ENCODE measurements at places on chromosomes 12 and 14. TPM values are rescaled to one million over a fixed set of nuclear protein-coding genes. Genes with fewer than 3 reads are reported as not detected.

- H3K27ac ChIP-seq = no peak overlapping the region
- no peaks in the 10 kb centered on the region for H3K36me3 ChIP-seq
- no peaks in the 10 kb centered on the region for H3K27me3 ChIP-seq
- no peaks in the 10 kb centered on the region for H3K4me1 ChIP-seq
- H3K4me3 ChIP-seq = no peak overlapping the region
These were observed 120.8 kb upstream of the PLXNC1 start for GRCh38 chr12:94027561-94027960.

GRCh38 chr12:67988601-67989021 lies 636 bp upstream of the IFNG-AS1 start:
- H3K4me1 ChIP-seq = no peaks in the 10 kb centered on the region
- no peaks in the 10 kb centered on the region for H3K36me3 ChIP-seq
- H3K27ac ChIP-seq = no peak overlapping the region
- no peak for DNase-seq
- no peak overlapping the region for H3K4me3 ChIP-seq
- H3K27me3 ChIP-seq = no peaks in the 10 kb centered on the region

The CISTR gene
- not detected for total RNA-seq

GRCh38 chr12:28443337-28443736 lies 253.1 kb downstream of the CCDC91 start:
- H3K4me3 ChIP-seq = no peak overlapping the region
- no peaks in the 10 kb centered on the region for H3K27me3 ChIP-seq
- DNase-seq = no peak
- H3K4me1 ChIP-seq = no peaks in the 10 kb centered on the region
- no peaks in the 10 kb centered on the region for H3K36me3 ChIP-seq

- H3K4me1 ChIP-seq = no peaks in the 10 kb centered on the region
- H3K27me3 ChIP-seq = no peaks in the 10 kb centered on the region
- DNase-seq = no peak
These were observed 465.8 kb downstream of the CCER1 start for GRCh38 chr12:90489141-90489540.

- H3K4me3 ChIP-seq = no peak overlapping the region
- peaks cover 5% of the 10 kb centered on the region for H3K27me3 ChIP-seq
- H3K36me3 ChIP-seq = no peaks in the 10 kb centered on the region
- H3K4me1 ChIP-seq = peaks cover 5% of the 10 kb centered on the region
These were observed 11.5 kb upstream of the CHD4 start for GRCh38 chr12:6618483-6619225.

DNA sequence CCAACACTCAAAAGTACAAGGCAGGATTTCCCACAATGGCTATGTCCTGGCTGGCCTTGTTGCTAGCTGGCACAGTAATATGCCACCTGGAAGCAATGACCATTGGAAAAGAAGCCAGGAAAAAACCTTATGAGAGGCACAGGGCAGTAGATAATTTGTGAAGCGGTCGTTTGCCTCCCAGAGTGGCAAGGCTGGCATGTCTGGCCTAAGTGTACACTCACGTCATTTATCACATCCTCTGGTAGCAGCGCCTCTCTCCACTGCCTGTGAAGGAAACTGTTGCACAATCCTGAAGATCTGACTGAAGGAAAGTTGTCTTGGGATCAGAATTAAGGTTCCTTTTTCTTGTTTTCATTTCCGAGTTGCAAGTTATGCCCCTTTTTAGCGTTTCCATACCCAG lies 408.5 kb downstream of the ZFP36L1 start:
- peak; percentile 44 for DNase-seq
- H3K27ac ChIP-seq = peak overlapping the region; percentile 81

- H3K27ac ChIP-seq = peak overlapping the region; percentile 94
- H3K27me3 ChIP-seq = no peaks in the 10 kb centered on the region
- DNase-seq = no peak
- no peaks in the 10 kb centered on the region for H3K36me3 ChIP-seq
- peak overlapping the region; percentile 81 for H3K4me3 ChIP-seq
These were observed 171 bp downstream of the RAPGEF3 start for GRCh38 chr12:47758584-47758833.

DNA sequence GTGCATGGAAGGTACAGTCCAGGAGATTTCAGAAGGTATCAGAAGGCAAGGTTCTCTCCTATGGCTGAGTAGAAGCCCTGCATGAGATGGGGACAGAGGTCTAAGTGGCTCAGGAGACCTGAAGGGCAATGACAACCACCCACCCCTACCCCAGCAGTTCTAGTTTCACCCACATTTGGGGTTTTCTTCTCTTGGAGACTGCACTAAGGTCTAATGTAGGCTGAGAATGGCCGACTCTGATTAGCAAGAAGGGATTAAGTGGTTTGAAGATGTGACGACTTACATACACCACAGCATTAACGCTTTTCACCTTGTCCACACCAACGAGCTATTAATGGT lies 71.7 kb upstream of the SOX5 start:
- H3K27me3 ChIP-seq = no peaks in the 10 kb centered on the region
- no peak for DNase-seq
- peaks cover 2% of the 10 kb centered on the region for H3K4me1 ChIP-seq

DNA sequence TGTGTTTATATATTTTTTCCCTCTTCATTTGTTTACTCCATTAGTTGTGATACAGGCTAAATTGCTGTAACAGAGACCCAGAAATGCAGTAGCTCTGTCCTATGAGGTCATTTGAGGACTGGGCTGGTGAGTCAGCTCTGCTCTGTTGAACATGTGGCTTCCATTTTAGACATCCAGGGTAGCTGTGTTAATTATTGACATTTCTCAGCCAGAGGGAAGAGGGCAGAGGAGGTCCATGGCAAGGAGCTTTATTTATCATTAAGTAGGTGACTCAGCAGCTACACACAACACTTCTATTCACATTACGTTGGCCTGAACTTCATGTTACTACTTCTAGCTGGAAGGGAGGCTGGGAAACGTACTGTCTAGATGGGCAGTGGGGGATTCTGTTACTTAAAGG lies 85.4 kb downstream of the PTCSC3 start:
- no peaks in the 10 kb centered on the region for H3K4me1 ChIP-seq
- H3K27me3 ChIP-seq = no peaks in the 10 kb centered on the region
- H3K27ac ChIP-seq = no peak overlapping the region
- H3K4me3 ChIP-seq = no peak overlapping the region
- no peak for DNase-seq
- H3K36me3 ChIP-seq = no peaks in the 10 kb centered on the region

DNA sequence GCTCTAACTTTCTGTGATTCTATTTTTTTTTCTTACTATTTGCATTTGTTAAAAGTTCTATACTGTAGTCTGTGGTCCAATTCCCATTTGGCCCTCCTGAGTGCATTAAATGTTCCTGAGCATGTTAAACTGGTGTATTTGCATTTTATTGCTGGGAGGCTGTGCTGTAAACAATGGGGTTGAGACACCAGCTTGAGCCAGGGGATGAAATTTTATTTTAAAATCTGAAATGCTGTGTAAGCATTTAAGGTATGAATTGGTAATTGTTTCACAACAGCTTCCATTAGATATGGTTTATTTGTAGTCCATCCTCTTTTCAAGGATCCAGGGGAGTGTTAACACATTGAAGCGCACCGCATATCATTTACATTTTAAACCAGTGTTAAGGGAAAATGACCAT lies 89.9 kb upstream of the RFX4 start:
- H3K4me1 ChIP-seq = no peaks in the 10 kb centered on the region
- no peaks in the 10 kb centered on the region for H3K27me3 ChIP-seq
- H3K27ac ChIP-seq = no peak overlapping the region
- H3K36me3 ChIP-seq = peaks cover 6% of the 10 kb centered on the region

GRCh38 chr12:80001562-80001961 lies 66.7 kb upstream of the PPP1R12A start:
- H3K27ac ChIP-seq = no peak overlapping the region
- no peaks in the 10 kb centered on the region for H3K36me3 ChIP-seq
- H3K4me1 ChIP-seq = peaks cover 4% of the 10 kb centered on the region
- DNase-seq = no peak
- no peaks in the 10 kb centered on the region for H3K27me3 ChIP-seq
- no peak overlapping the region for H3K4me3 ChIP-seq

The CTSG gene
- not detected for total RNA-seq

GRCh38 chr12:25102402-25102801 lies 92.6 kb downstream of the DNAI7 start:
- no peaks in the 10 kb centered on the region for H3K27me3 ChIP-seq
- no peak overlapping the region for H3K27ac ChIP-seq
- H3K4me1 ChIP-seq = no peaks in the 10 kb centered on the region

DNA sequence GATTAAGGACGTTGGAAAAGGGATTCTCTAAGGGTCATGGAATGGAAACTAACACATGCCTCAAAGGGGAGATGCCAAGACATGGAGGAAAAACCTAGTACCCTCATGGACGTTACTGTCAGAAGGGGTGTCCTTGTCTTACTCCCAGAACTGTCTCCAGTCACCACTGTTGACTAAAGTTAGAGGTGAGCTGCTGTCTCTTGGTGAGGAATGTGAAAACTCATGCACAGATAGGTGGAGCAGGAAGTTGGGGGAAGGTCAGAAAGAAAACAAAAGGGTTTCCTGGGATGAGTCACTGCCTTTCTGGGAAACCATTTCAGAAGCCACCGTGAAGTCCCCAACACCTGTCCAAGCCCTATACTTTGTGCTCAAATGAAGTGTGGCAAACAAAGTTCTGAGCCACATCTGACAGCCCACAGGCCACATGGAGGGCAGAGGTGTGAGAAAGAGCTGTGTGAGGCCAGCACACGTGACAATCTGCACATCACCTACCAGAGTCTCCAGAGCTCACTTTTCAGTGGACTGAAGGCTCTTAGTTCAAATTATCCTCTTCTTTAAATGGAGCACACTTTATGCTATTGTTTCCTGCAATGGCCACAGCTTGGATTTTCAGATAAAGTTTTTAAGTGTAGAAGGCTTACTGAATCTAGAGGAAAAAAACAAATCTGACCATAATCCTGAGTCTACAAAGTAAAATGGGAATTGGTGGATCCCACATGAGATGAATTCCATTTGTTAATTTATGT lies 92.9 kb upstream of the EGLN3 start:
- H3K27me3 ChIP-seq = no peaks in the 10 kb centered on the region
- no peak for DNase-seq
- H3K36me3 ChIP-seq = no peaks in the 10 kb centered on the region
- no peak overlapping the region for H3K27ac ChIP-seq
- no peak overlapping the region for H3K4me3 ChIP-seq
- H3K4me1 ChIP-seq = no peaks in the 10 kb centered on the region

The POTEG gene
- total RNA-seq = not detected

DNA sequence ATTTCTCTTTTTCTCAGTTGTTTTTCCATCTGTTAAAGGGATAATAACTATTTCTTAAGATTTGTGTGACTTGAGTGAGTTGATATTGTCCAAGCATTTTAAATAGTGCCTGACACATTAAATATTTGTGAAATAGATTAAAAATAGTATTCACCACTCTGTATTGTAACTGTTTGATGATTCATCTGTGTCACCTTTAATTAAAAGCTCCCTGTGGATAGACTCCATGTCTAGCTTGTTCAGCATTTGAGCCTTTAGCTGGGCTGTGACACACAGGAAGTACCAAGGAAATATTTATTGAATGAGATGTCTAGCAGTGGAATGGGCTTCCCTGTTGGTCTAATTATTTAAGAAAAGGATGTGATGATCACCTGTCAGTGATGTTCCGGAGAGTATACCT lies 1.8 kb upstream of the GLIPR1L2 start:
- DNase-seq = no peak
- no peaks in the 10 kb centered on the region for H3K27me3 ChIP-seq
- H3K27ac ChIP-seq = peak overlapping the region; percentile 97
- H3K36me3 ChIP-seq = no peaks in the 10 kb centered on the region
- no peaks in the 10 kb centered on the region for H3K4me1 ChIP-seq
- H3K4me3 ChIP-seq = peak overlapping the region; percentile 76

The GPR132 gene
- not detected for total RNA-seq

The EEA1 gene
- 10.9 TPM for total RNA-seq

DNA sequence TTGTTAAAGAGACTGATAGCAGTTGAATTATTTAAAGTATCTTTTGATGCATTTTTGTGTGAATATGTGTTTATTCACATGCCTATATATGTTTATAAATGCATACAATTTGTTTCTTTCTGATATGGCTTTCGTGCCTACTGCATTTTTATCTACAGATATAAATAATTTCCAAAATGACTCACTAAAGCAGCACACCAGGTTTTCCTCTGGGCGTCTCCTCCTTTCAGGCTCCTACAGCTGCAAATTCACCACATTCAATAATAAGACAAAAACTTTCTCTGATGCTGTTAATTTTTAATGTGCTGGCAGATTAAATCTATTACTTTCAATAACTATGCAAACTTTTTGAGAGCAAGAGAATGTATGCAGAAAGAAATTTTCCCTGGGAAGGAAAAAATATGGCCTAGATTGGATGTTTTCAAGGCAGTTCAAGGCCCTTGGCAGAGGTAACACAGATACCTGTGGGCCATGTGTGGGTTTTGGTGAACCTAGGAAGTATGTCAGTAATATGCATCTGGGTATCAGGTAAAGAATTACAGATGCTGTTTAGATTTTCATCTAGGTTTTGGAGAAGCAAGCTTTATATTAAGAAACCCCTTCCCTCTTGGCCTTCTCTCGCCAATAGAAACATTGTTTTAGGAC lies 381.8 kb downstream of the EGLN3 start:
- H3K4me1 ChIP-seq = no peaks in the 10 kb centered on the region
- no peaks in the 10 kb centered on the region for H3K36me3 ChIP-seq
- H3K4me3 ChIP-seq = no peak overlapping the region
- DNase-seq = no peak
- H3K27ac ChIP-seq = no peak overlapping the region

- H3K4me1 ChIP-seq = peaks cover 3% of the 10 kb centered on the region
- no peaks in the 10 kb centered on the region for H3K27me3 ChIP-seq
- H3K36me3 ChIP-seq = no peaks in the 10 kb centered on the region
These were observed 7.5 kb downstream of the CRADD start for GRCh38 chr12:93684716-93685115.

The KCNA5 gene
- total RNA-seq = 39.1 TPM

The P2RX4 gene
- 4.3 TPM for total RNA-seq

DNA sequence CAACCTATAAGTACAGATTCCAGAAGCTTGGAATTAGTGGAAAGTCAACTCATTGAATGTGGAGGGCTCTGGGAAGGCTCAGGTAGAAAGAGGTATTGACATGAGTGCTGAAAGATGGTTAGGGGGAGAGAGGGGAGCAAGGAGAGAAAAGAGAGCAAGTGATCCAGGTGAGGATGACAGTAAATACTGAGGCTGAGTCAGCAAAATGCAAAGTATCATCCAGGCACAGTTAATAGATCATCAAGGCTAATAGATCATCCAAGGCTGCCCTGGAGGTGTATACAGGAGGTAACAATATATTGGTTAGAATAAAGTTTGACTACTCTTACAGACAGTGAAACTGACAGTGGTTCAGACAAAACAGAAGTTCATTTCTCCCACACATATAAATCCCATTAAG lies 100.5 kb downstream of the TBX5 start:
- H3K27me3 ChIP-seq = no peaks in the 10 kb centered on the region
- no peak overlapping the region for H3K4me3 ChIP-seq
- no peak for DNase-seq
- H3K36me3 ChIP-seq = no peaks in the 10 kb centered on the region
- H3K27ac ChIP-seq = no peak overlapping the region
- H3K4me1 ChIP-seq = no peaks in the 10 kb centered on the region

GRCh38 chr12:49776413-49776812 lies 35.1 kb downstream of the TMBIM6 start:
- H3K27ac ChIP-seq = no peak overlapping the region
- no peak overlapping the region for H3K4me3 ChIP-seq
- H3K27me3 ChIP-seq = no peaks in the 10 kb centered on the region
- H3K36me3 ChIP-seq = no peaks in the 10 kb centered on the region
- no peaks in the 10 kb centered on the region for H3K4me1 ChIP-seq
- DNase-seq = no peak

Measured in ascending aorta (tissue), 2 donors.